ENCODE measurements at places on chromosomes 3 and 15. TPM values are rescaled to one million over a fixed set of nuclear protein-coding genes. Genes with fewer than 3 reads are reported as not detected.

The GPR156 gene
- under 0.01 TPM for total RNA-seq

The SELENOK gene
- total RNA-seq = 21.3 TPM

The SLC27A2 gene
- 0.66 TPM for total RNA-seq

The SLC4A7 gene
- total RNA-seq = 176 TPM

The ALCAM gene
- 168 TPM for total RNA-seq

The CCR2 gene
- total RNA-seq = not detected

The DAPK2 gene
- total RNA-seq = 14.4 TPM

Data from fibroblast of lung (primary cell).